BE2C (cell line): ENCODE measurements at places on chromosomes 1 and 21.

DNA sequence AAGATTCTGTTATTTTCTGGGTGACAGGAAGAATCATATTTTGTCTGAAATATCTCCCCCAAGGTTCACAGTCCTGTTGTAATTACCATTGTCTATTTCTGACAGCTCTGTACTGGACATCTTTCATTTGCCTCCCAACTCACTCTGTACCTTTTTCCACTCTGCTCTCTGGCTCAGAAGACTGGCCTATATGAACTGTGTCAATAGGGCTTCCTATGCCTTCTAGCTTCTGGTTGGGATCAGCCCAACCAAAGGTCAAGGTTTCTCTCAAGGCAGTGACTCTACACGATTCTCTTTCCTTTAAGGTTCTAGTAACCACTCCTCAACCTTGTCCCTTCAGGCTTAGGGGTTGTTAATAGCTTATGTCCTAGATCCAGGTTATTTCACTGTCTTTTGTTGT, 17.5 kb downstream of the KLHL12 start:
- DNase-seq: no peak

DNA sequence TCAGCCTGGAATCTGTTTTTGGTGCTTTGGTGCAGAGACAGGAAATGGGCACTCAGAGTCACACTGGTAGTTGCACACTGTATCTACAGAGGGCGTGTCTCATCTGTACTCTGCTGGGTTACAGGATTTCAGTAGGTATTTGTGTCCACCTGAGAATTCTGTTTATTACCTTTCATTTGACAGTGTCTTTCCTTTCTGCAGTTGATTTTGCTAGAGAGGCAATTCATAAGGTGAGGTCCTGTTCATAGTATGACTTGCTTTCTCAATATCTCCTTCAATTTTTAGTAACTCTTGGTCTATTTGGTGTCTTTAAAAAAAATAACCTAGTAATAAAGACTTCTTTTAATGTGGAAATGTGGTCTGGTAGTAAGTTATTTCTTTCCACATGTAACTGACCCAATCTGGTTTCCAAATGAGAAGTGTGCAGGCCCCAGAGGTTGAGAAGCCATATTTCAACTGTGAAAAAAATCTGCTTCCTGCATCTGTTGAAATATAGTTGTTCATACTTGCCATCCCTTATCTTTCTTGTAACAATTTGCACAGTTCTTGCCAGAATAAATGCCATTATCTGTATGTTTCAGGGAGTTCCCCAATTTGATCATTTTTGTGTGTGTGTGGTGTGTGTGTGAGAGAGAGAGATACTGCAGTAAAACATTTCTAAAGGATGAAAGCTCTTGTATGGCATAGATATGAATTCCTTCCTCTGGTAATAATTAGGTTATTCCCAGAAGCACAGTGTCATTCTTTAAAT, 78.4 kb upstream of the DNAJC6 start:
- DNase-seq: no peak

GRCh38 chr1:192088496-192088895, 69.8 kb upstream of the RGS18 start:
- DNase-seq: no peak

GRCh38 chr1:119435052-119435451, 20.1 kb downstream of the HSD3B2 start:
- no peak for DNase-seq

- no peak for DNase-seq
These were observed 28.1 kb downstream of the KRTAP10-1 start for GRCh38 chr21:44511938-44512275.
